ENCODE measurements at places on chromosomes 4 and X. TPM values are rescaled to one million over a fixed set of nuclear protein-coding genes. Genes with fewer than 3 reads are reported as not detected.

The RASGEF1B gene
- total RNA-seq, result 2.9 TPM

The MAGEB2 gene
- not detected for total RNA-seq

The NMU gene
- not detected for total RNA-seq

The C4orf36 gene
- total RNA-seq, result 2.4 TPM

The WDR1 gene
- total RNA-seq, result 185 TPM

The AFF2 gene
- total RNA-seq, result 0.42 TPM

The MUC7 gene
- not detected for total RNA-seq

The SPANXB1 gene
- not detected for total RNA-seq

The PTPN13 gene
- 14.3 TPM for total RNA-seq

- peaks cover 38% of the 10 kb centered on the region for H3K4me1 ChIP-seq
- H3K27me3 ChIP-seq, result no peaks in the 10 kb centered on the region
- peak overlapping the region; percentile 69 for H3K27ac ChIP-seq
- no peaks in the 10 kb centered on the region for H3K36me3 ChIP-seq
- no peak overlapping the region for H3K4me3 ChIP-seq
These were observed 34.7 kb downstream of the DLG3 start for GRCh38 chrX:70479247-70479921.

GRCh38 chr4:71201057-71201456 lies 137.8 kb upstream of the SLC4A4 start:
- no peak overlapping the region for H3K27ac ChIP-seq
- H3K4me1 ChIP-seq, result no peaks in the 10 kb centered on the region
- DNase-seq, result no peak
- H3K36me3 ChIP-seq, result no peaks in the 10 kb centered on the region
- H3K27me3 ChIP-seq, result no peaks in the 10 kb centered on the region
- H3K4me3 ChIP-seq, result no peak overlapping the region

GRCh38 chr4:76058302-76058701 lies 16.2 kb upstream of the ART3 start:
- H3K36me3 ChIP-seq, result no peaks in the 10 kb centered on the region
- no peak for DNase-seq
- no peaks in the 10 kb centered on the region for H3K4me1 ChIP-seq
- peaks cover 12% of the 10 kb centered on the region for H3K27me3 ChIP-seq
- no peak overlapping the region for H3K27ac ChIP-seq

- no peak overlapping the region for H3K4me3 ChIP-seq
- no peak for DNase-seq
- peaks cover 6% of the 10 kb centered on the region for H3K36me3 ChIP-seq
- no peaks in the 10 kb centered on the region for H3K27me3 ChIP-seq
- H3K27ac ChIP-seq, result no peak overlapping the region
- peaks cover 3% of the 10 kb centered on the region for H3K4me1 ChIP-seq
These were observed 102.6 kb downstream of the PDE5A start for GRCh38 chr4:119525771-119526712.

- H3K27me3 ChIP-seq, result no peaks in the 10 kb centered on the region
- no peak overlapping the region for H3K4me3 ChIP-seq
- DNase-seq, result no peak
- H3K36me3 ChIP-seq, result no peaks in the 10 kb centered on the region
- no peaks in the 10 kb centered on the region for H3K4me1 ChIP-seq
- no peak overlapping the region for H3K27ac ChIP-seq
These were observed 797.7 kb downstream of the RAPGEF2 start for GRCh38 chr4:159900562-159900961.

GRCh38 chr4:26473893-26474292 lies 16.4 kb downstream of the CCKAR start:
- H3K27ac ChIP-seq, result no peak overlapping the region
- DNase-seq, result no peak
- H3K4me3 ChIP-seq, result no peak overlapping the region

GRCh38 chrX:43592597-43592996 lies 63.5 kb upstream of the MAOA start:
- H3K36me3 ChIP-seq, result no peaks in the 10 kb centered on the region
- H3K27me3 ChIP-seq, result no peaks in the 10 kb centered on the region
- H3K27ac ChIP-seq, result no peak overlapping the region

- no peak overlapping the region for H3K27ac ChIP-seq
- H3K4me3 ChIP-seq, result no peak overlapping the region
- no peaks in the 10 kb centered on the region for H3K27me3 ChIP-seq
- H3K4me1 ChIP-seq, result peaks cover 49% of the 10 kb centered on the region
- no peak for DNase-seq
These were observed 16.8 kb upstream of the ZCCHC13 start for GRCh38 chrX:74286950-74287740.

GRCh38 chrX:75746891-75747639 lies 38.0 kb downstream of the MAGEE2 start:
- H3K4me1 ChIP-seq, result no peaks in the 10 kb centered on the region
- H3K4me3 ChIP-seq, result peak overlapping the region; percentile 41
- H3K27ac ChIP-seq, result no peak overlapping the region

DNA sequence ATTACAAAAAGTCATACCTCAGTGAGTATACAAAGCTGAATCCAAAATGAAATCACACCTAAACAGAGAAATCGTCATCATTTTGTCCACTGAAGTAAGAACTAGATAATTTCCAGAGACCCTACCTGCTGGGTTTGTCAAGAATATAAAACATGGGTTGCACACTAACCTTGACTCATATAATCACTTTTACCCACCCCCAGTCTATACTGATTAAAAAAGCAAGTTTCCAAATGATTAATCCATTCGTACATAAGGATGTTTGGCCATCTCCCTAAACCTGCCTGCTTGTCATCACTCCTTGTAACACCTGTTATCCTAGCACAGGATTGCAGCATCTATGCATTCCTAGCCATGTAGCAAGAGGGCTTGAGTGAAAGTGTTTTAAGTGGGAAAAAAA lies 4.7 kb downstream of the RAP2C start:
- no peak for DNase-seq
- no peaks in the 10 kb centered on the region for H3K27me3 ChIP-seq
- H3K4me3 ChIP-seq, result no peak overlapping the region
- H3K27ac ChIP-seq, result no peak overlapping the region

- H3K27me3 ChIP-seq, result no peaks in the 10 kb centered on the region
- DNase-seq, result no peak
- no peaks in the 10 kb centered on the region for H3K36me3 ChIP-seq
- no peak overlapping the region for H3K27ac ChIP-seq
- no peak overlapping the region for H3K4me3 ChIP-seq
- no peaks in the 10 kb centered on the region for H3K4me1 ChIP-seq
These were observed 53.2 kb downstream of the SPINK2 start for GRCh38 chr4:56768316-56768715.

DNA sequence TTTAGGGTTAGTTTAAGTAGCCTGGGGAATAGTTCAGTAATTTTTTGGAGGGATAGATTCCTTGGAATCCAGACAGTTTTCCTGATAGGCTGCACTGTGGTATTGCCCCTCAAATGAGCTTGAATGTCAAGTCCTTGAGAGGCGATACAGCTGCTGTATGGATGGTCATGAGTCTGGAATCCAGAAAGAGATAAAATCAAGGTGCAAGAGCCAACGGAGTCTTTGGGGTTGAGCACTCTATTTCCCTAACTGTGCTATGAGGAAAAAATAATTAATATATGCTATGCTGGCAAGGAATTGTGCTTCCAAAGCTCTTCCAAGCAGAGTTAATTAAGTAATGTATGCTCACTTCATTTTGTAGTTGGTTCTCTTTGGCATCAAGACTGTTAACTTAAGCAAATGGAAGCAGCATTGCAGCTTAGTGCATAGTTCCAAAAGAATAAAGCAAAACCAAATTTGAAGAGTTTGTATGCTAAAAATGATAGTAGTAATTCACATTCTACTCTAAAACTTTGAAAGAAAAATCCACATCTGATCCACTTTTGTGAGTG lies 48.8 kb downstream of the LIMCH1 start:
- no peak overlapping the region for H3K27ac ChIP-seq
- H3K4me1 ChIP-seq, result peaks cover 58% of the 10 kb centered on the region

- no peak for DNase-seq
- peaks cover 79% of the 10 kb centered on the region for H3K4me1 ChIP-seq
- no peak overlapping the region for H3K27ac ChIP-seq
- no peak overlapping the region for H3K4me3 ChIP-seq
- peaks cover 3% of the 10 kb centered on the region for H3K36me3 ChIP-seq
These were observed 90.6 kb downstream of the SORBS2 start for GRCh38 chr4:185721190-185722028.

DNA sequence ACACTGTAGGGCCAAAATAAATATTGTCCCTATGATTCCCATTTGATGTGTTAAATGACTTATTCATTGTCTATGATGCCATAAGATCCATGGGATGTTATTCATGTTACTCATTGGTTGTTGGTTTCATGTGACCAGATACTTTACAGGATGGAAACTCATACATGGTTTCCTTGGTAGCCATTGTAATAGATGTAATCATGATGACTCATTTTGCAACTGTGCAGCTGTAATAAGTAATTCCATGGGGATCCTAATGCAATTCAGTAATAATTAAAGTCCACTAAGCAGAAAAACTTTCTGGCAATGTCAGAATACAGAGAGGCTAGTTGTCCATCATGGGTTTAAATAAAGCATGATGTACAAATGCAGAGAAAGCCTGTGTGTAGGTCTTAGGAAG lies 389.7 kb upstream of the NR3C2 start:
- DNase-seq, result no peak
- no peaks in the 10 kb centered on the region for H3K27me3 ChIP-seq
- no peaks in the 10 kb centered on the region for H3K36me3 ChIP-seq
- H3K4me3 ChIP-seq, result no peak overlapping the region
- H3K4me1 ChIP-seq, result no peaks in the 10 kb centered on the region

GRCh38 chrX:2374086-2374485 lies 126.7 kb downstream of the DHRSX start:
- no peaks in the 10 kb centered on the region for H3K27me3 ChIP-seq
- DNase-seq, result no peak
- H3K36me3 ChIP-seq, result no peaks in the 10 kb centered on the region
- H3K4me1 ChIP-seq, result no peaks in the 10 kb centered on the region
- H3K27ac ChIP-seq, result no peak overlapping the region
- no peak overlapping the region for H3K4me3 ChIP-seq

- no peak for DNase-seq
- H3K27ac ChIP-seq, result no peak overlapping the region
- no peaks in the 10 kb centered on the region for H3K27me3 ChIP-seq
- no peaks in the 10 kb centered on the region for H3K36me3 ChIP-seq
These were observed 259.6 kb downstream of the ASMT start for GRCh38 chrX:1874416-1874815.

GRCh38 chr4:85476381-85476780 lies 1.4 kb downstream of the ARHGAP24 start:
- DNase-seq, result no peak
- peak overlapping the region; percentile 89 for H3K27ac ChIP-seq
- peaks cover 4% of the 10 kb centered on the region for H3K4me1 ChIP-seq
- no peaks in the 10 kb centered on the region for H3K27me3 ChIP-seq
- no peaks in the 10 kb centered on the region for H3K36me3 ChIP-seq
- peak overlapping the region; percentile 60 for H3K4me3 ChIP-seq
